ENCODE measurements at places on chromosomes 6 and 20.

- DNase-seq: no peak
Observed at GRCh38 chr20:20130399-20130798, 78.1 kb downstream of the CFAP61 start.

DNA sequence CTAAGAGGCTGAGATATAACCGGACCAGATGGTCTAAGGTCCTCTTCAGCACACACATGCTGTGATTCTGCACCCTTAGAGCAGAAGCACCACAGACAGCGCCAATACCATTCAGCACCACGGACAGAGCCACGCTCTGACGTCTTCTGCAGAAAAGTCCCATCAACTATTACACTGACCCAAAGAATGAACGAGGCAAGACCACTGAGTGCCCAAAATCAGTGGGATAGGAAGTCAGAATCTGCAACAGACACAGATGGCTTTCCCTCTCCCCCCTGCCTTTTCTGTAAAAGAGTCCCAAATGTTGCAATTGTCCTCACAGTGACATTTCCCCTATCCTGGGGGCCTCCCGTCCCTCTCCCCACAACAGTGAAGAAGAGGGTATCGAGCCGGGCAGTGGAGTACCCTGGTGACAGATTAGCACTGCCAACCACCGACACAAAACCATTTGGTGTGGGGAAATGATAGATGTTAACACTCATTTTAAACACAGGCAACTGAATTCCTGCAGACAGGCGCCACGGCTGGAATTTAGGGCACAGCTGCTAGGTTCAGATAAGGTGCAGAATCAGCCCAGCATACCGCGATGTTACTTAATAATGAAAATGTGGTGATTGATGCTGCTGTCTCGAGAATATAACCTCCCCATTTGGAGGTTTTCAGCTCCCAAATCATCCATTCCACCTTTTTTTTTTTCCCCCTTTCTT lies 66.6 kb upstream of the CTNNBL1 start:
- peak; percentile 23 for DNase-seq

DNA sequence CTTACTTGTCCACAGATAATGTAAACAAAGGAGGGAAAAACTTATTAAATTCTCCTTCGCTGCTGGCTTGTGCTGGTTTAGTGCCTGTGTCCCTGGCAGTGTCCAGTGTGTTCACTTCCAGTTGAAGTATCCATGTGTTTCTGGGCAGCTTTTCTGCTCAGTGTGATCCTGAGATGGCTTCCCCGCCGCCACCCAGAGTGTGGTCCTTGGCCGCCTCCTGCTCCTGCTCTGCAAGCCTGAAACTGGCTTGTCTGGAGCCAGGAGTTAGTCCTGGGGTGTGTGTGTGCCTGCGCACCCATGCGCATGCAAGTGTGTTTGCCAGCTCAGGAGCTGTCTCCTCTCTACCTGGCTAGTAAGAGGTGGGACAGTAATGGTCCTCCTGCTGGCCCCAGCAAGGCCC lies 7.2 kb downstream of the BTBD3 start:
- DNase-seq: no peak

DNA sequence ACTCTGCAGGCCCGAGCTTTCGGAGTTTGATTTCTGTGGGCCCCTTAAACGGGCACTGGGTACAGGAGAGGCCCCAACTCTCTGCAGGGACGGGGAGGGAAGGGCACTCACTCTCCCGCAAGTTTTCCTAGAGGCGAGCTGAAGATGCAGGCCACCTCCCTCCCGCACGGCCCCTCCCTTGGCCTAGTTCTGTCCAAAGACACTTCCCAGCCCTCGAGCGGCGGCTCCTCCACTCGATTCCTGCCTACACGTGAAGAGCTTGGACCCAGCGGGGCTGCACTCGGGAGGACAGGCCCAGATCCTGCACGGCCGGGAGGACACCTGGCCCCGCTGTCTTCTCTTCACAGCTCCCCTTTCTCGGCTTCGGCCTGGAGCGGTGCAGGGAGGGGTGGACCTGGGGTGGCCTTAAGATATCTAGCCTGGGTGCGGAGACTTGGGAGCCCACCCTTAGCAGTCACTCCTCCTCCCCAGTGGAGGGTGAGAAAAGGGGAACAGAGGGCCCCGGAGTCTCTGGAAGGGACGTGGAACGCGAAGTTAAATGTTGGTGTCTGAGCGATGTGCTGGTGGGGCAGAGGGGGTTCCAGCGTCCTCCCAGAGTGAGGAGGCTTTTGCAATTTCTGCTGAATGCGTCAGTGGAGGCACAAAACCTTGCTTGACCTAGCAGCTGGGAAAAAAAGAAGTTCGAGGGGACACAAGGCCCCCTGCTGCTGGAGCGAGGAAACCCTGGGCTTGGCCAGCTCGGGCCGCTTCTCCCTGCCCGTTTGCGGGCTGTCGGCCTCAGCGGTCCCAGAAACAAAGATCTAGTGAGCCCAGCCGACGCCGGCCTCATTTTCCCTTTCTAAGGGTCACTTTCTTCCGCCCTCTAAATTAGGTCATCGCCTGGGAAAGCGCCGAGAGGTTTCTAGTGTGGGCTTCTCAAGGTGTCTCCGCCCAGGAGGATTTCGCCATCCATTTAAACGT lies 4.9 kb downstream of the OLIG3 start:
- no peak for DNase-seq

GRCh38 chr6:45966340-45966739 lies 49.3 kb downstream of the CLIC5 start:
- DNase-seq: no peak

GRCh38 chr20:52975029-52975732 lies 3.0 kb downstream of the TSHZ2 start:
- no peak for DNase-seq

- DNase-seq: no peak
Observed at GRCh38 chr6:151451417-151451949, 443 bp downstream of the RMND1 start.

DNA sequence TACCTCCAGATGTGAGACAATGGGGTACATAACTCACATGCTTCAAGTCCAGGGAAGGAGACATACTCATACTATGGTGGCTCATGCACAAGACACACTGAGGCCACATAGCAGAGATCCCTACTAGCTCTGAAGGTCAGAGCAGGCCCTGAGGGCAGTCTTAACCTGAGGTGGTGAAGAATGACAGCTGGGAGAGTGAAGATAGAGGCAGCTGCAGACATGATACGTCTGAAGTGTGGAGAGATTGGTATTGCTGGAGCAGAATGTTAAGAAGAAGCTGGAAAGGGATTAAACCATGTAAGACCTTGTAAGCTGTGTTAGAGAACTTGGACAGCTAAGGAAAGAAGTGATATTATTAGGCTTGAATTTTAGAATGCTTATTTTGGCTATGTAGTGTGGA lies 32.9 kb downstream of the PGM3 start:
- DNase-seq: no peak

GRCh38 chr6:154496793-154497517 lies 13.5 kb downstream of the CNKSR3 start:
- no peak for DNase-seq

DNA sequence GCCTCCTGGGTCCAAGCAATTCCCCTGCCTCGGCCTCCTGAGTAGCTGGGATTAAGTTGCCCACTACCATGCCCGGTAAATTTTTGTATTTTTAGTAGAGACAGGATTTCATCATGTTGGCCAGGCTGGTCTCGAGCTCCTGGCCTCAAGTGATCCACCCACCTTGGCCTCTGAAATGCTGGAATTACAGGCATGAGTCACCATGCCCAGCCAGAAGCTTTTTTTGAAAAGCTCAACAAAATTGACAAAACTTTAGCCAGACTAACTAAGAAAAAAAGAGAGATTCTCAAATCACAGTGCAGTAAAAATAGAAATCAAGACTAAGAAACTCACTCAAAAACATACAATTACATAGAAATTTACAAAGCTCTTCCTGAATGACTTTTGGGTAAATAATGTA lies 420.6 kb downstream of the COL12A1 start:
- DNase-seq: no peak

- DNase-seq: no peak
Observed at GRCh38 chr6:116215414-116215813, 38.5 kb downstream of the TSPYL4 start.

DNA sequence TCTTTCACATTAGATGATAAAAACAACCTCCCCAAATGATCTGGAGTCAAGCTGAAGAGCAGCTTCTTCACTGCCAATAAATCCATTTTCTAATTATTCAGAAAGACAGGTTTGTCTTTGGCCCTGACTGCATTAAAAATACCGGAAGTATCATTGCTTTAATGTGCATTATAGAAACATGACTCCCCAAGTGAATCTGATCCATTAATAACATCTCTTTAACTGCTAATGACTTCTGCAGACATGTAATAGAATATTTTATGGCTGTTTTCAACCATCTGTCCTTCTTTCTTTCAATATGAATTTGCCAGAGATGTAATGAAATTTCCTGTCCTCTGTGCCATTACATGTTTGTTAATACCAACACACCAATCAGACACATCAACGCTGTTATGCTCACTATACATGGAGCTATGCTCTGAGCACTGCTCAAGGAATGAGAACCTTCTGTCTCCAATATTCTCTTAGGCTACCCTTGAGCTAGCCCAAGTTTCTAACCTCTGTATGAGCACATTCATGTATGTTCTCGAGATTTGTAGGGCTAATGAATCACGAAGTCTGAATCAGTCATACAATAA lies 87.8 kb downstream of the LYRM4 start:
- no peak for DNase-seq

- DNase-seq: no peak
Observed at GRCh38 chr6:111556004-111556403, 49.7 kb downstream of the TRAF3IP2 start.

DNA sequence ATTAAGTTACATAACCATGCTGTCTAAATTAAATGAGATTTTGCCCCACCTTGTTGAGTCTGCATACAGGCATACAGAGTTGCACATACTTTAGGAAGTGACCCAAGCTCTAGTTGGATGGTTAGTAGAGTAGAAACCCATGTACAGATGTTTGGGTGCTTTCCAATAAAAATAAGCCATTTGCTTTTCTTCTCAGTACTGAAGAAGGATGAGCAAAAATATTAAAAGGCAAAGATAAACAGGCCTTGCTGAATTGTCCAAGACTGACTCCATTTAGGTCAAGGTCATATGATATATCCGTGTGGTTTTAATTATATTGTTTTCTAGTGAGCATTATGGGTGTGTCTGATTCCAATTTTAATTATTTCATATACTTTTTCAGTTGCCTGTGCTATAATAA lies 589.4 kb downstream of the RFPL4B start:
- no peak for DNase-seq

DNA sequence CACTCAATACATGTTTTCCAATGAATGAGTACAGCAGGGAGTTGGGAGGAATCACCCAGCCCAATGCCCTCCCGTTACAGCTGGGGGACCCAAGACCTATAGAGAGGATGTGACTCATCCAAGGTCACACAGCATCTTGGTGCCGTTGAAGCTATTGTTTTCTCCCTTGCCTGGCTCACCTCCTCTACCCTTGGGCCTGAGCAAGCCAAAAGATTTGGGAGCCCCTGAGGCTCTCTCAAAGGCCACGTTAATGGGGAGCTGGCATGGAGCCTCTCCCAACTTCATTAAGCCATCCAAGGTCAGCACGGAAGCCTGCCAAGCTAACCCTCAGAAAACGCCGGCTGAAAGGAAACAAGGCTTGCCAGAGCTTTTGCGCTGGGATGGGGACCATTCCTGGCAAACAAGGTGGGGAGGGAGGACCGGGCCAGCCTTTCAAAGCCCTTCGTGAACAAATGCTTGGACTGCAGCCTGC lies 30.4 kb downstream of the KCNB1 start:
- DNase-seq: no peak

DNA sequence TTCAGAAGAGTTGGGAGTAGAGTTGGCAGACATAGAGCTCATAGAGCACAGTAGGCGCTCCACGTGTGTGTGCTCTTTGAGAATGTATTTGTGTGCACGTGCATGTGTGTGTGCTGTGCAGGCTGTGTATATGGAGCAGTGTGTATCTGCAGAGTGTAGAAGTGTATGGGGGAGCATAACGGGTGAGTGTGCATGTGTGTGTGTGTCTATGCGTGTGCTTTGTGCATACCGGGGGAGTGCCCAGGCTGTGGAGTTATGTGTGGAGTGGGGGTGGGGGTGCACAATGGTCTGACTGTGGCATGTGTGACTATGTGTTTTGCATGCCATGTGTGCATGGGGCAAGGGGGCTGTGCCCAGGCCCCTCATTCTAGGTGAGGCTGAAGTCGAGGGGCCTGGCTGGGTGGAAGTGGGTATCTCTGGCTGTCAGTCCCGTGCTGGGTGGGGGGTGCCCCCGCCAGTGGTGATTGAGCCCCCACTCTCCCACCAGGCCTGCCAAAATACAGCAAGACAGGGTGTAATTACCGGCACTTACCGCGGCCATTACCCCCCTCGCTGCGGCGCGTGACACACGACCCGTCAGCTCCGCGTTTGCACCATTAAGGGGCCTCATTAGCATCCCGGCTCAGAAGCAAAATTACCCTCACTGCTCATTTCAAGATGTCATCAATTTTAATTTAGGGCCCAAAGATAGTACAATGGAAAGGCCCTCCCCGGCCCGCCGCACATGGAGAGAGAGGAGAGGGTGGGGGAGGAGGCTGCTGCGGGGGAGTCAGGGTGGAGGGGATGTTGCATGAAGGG lies 39.1 kb downstream of the MDFI start:
- no peak for DNase-seq

DNA sequence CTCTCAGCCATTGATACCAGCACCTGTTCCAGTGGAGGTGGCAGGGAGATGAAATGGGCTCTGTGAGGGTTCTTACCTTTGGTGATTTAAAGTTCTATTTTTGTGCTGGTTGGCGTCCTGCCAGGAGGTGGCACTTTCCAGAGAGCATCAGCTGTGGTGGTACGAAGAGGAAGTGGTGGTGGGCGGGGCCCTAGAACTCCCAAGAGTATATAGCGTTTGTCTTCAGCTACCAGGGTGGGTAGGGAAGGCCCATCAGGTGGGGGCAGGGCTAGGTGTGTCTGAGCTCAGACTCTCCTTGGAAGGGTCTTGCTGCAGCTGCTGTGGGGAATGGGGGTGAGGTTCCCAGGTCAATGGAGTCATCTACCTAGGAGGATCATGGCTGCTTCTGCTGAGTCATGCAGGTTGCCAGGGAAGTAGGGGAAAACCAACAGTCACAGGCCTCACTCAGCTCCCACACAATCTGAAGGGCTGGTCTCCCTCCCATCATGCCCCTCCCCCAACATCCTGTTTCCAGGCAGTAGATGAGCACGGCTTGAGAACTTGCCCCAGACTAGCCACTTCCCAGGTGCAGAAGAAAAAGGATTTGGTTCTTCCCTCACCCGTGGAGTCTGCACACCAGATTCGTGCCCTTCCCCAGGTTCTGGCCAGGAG lies 46.6 kb downstream of the MOXD1 start:
- DNase-seq: peak; percentile 9
